ENCODE measurements at places on chromosomes 7 and 10.

DNA sequence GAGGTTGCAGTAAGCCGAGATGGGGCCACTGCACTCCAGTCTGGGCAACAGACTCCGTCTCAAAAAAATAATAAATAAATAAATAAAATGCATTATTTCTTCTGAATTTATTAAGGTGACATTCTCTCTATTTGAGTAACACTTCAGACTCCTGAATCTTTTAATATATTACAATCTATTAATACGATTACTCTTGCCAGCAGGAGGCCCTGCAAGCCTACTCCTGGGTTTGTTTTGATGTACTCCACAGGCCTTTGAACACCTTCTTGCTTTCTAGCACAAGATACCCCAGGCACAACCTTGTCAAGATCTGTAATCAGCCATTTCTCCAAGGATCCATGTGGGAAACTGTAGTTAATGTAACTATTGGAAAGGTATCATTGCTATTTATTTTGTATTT, 63.5 kb downstream of the COBL start:
- DNase-seq, result no peak

GRCh38 chr10:21975378-21975990, 28.0 kb downstream of the DNAJC1 start:
- no peak for DNase-seq

DNA sequence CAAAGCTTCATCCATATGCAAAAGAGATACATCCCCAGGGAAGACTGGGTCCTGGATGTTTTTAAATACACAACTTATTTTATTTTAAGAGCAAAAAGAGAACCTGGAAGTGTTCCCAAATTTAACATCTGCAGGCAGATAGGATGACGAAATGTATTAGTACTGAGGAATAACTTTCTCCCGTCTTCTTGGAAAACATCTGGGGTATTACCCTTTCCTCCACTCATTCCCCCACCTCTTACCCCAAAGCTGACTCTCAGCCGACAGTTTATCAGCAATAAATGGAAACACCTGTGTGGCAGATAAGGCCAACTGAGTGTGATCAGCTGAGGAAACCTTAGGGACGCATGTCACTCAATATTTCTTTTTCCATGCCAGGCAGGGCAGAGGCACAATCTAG, 435.6 kb upstream of the NPVF start:
- DNase-seq, result no peak

- no peak for DNase-seq
Measured at GRCh38 chr7:43295429-43295828, 183.0 kb downstream of the HECW1 start.

DNA sequence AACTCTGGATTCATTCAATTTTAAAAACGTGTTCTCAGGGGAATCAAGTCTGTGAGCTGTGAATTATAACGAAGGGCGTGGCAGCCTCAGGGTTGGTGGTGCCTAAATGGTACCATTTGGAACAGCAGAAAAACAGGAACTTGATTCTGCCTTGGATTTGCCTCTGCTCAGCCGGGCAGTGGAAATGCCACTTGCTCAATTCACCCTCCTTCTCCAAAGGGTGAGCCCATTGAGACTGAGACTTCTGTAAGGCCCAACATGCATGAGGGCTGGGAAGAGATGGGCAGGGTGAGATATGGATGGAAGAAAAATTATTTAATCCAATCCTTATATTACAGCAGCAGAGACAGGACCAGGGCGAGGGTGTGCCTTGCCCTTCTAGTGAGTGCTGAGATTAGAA, 107.1 kb upstream of the HABP2 start:
- no peak for DNase-seq

DNA sequence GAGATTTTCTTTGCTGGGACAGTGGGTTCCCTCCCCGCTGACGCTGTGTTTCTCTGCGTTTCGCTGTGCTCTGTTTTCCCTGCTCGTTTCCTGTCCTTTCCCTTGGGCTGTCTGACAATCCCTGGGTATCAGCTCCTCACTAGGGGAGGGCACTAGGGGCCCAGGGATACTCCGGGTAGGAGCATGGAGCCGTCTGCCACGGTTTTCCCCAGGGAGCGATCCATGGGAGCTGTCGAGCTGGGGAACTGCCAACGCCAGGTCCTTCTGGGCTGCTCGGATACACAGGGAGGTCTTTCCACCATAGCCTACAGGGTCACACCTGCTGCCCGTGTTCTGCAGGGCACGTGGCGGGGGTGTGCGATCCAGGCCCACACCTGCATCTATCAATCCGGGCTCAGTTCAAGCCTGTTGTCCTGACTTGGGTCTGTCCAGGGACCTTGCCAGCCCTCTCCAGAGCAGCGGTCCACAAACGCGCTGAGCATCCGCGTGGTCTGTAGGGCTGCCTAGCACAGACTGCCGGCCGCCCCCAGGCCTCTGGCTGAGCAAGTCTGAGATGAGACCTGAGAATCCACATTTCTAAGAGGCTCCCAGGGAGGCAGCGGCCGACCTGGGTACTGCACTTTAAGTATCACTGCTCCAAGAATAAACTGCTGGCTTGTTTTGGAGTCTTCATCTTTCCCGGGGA, 263.1 kb downstream of the ELFN1 start:
- DNase-seq, result no peak

GRCh38 chr10:77498210-77498609, 139.4 kb downstream of the KCNMA1 start:
- no peak for DNase-seq

- no peak for DNase-seq
Measured at GRCh38 chr7:130891254-130892094, 157.5 kb upstream of the KLF14 start.

- no peak for DNase-seq
Measured at GRCh38 chr10:6497620-6498019, 82.5 kb downstream of the PRKCQ start.

- DNase-seq, result no peak
Measured at GRCh38 chr10:34237898-34238455, 577.1 kb downstream of the PARD3 start.

- DNase-seq, result no peak
Measured at GRCh38 chr7:139294951-139295575, 46.1 kb upstream of the FMC1 start.

- no peak for DNase-seq
Measured at GRCh38 chr7:44667190-44667589, 60.8 kb downstream of the OGDH start.

DNA sequence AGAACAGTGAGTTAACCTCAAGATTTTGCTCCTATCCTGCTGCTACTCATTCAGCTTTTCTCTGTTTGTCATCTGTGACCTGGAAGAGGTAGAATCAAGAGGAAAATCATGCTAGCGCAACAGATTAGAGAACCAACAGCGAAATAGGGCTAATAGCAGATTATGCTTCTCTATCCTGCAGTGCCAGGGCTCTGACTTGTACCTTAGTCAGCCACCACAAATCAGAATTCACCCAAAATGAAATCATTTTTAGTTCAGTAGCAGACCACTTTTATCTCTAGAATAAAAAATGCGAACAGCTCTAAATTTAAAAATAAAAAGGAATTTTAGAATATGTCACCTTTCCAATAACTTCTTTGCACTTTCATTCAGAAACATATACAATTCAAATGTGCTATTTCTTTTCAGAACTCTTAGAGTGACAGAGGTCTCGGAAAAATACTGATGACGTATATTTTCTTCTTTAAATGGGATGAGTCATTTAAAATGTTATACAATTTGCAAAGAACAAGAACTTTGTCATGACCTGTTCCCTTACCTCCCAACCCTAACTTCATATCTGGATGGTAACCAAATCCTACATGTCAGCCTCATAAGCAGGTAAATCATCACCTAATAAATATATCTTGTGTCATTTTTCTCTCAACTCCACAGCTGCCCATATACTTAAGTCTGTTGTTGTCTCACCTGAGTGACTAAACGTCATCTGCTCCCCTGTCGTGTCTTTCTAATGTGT, 896.4 kb downstream of the PCDH15 start:
- DNase-seq, result no peak

- DNase-seq, result no peak
Measured at GRCh38 chr7:3267966-3268690, 32.9 kb upstream of the SDK1 start.

DNA sequence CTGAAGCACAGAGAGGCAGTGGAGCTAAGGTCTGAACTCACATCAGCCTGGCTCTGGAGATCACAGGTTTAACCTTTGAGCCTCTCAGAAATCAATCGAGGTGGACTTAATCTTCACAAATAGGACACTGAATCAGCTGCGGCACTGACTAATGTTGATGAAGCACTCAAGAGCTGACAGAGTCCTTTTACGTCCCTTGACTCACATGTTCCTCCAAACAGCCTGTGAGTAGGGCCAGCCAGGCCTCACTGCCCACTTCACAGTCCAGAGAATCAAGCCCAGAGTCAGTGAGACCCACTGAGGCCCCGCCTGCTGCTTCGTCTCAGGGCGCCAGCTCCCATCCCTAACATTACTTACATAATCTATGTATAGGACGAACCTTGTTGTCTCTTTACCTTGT, 63.1 kb downstream of the TNS3 start:
- no peak for DNase-seq

GRCh38 chr10:53088961-53089360, 316.4 kb upstream of the MBL2 start:
- no peak for DNase-seq

GRCh38 chr7:101133621-101134398, 6.9 kb downstream of the SERPINE1 start:
- DNase-seq, result no peak

DNA sequence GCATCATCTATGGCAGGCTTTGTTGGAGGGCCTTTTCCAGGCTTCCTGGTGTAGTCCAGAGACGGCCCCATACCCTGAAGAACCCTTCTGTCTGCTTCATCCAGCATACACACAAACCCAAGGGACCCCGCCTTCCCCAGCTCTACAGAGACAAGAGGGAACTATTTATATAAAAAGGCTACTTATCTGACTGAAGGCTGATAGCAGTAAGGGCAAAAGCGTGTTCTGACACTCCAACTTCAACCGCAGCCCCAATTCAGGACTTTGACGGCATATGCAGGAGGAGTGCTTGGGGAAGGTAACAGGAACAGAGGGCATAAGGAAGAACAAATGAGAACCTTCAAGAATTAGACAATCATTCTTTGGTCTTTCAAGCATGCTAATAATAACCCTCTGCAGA, 21.0 kb downstream of the GNA12 start:
- DNase-seq, result no peak

- no peak for DNase-seq
Measured at GRCh38 chr10:86870679-86871078, 86.7 kb downstream of the MMRN2 start.

- DNase-seq, result no peak
Measured at GRCh38 chr10:71782221-71782916, 9.0 kb upstream of the VSIR start.

- no peak for DNase-seq
Measured at GRCh38 chr10:1107004-1107403, 50.8 kb downstream of the WDR37 start.

GRCh38 chr7:117458977-117459583, 20.7 kb upstream of the CFTR start:
- DNase-seq, result no peak

- no peak for DNase-seq
Measured at GRCh38 chr7:50704844-50705243, 77.9 kb downstream of the GRB10 start.

DNA sequence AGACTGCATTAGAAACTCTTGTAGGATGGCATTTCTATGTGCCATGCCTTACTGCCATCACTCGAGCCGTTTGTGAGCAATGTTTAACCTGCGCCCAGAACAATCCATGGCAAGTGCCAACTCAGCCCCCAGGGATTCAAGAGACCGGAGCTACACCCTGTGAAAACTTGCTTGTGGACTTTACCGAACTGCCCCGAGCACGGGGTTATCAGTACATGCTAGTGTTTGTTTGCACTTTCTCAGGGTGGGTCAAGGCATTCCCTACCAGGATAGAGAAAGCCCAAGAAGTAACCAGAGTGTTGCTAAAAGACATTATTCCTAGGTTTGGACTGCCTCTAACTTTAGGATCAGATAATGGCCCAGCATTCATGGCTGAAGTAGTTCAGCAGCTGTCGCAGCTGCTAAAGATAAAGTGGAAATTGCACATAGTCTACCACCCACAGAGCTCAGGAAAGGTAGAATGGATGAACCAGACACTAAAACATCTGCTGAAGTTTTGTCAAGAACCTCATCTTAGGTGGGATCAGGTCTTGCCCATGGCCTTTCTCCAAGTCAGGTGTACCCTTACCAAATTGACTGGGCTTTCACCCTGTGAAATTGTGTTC, 8.9 kb upstream of the CYREN start:
- DNase-seq, result no peak

- no peak for DNase-seq
Measured at GRCh38 chr7:153476166-153476565, 576.0 kb upstream of the DPP6 start.
